Pancreas (tissue), 10 donors: ENCODE measurements at places on chromosomes 2 and 18.

DNA sequence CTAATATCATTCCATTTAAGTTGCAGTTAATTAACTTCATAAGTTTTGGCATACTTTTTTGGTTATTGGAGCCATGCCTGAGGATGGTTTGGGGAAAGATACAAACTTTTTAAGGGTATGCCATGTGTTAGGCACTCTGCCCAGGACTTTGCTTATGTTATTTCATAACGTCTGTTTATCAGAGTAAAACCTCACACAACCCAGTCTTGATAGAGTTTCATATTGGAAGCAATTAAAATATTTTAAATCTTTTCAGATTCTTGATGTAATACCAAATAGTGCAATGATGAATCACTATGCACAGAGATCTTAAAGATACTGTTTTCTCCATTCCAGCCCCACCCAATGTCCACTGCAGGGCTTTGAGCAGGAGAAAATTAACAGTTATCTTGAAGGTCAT lies 529.1 kb upstream of the HNMT start:
- DNase-seq = no peak

DNA sequence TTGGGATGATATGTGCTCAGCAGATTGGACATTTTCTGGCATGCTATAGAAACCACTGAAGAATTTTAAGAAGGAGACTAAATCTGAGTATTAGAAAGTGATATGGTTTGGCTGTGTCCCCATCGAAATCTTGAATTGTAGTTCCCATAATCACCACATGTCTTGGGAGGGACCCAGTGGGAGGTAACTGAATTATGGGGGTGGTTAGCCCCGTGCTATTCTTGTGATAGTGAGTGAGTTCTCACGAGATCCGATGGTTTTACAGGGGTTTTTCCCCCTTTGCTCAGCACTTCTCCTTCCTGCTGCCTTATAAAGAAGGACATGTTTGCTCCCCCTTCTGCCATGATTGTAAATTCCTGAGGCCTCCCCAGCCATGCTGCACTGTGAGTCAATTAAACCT lies 535.9 kb upstream of the VRK2 start:
- no peak for DNase-seq

DNA sequence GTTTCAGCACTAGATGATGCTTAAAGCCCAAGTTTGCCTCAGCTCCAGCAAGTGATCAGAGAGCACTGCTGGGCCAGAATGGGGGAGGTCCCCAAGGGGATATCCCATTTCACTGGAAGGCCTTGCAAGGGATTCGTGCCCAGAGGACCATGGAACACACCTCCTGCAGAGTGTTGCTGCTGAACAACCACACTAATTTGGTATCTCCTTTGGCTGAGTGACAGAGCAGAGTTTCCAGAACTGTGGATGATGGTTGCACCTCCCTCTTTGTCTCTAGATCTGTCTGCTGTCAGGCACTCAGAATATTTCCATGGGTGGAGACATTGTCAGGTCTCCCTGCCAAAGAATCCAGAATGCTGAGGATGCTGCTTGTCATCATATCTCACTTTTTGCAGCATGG lies 484.8 kb upstream of the NETO1 start:
- DNase-seq = no peak

- no peak for DNase-seq
Measured at GRCh38 chr2:26897807-26898479, 50.0 kb downstream of the DPYSL5 start.

DNA sequence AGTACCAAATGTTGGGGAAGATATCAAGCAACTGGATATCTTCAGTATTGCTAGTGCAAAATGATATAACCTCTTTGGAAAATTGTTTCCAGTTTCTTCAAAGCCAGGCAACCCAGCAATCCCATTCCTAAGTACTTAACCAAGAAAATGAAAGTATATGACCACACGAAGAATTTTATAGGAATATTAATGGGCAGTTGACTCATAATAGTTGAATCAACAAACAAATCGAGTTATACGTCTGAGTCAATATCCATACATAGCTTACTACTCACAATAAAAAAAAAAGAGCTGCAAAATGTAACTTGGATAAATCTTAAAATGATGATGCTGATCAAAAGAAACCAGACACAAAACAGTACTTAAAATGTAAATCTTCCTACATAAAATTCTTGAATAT lies 810.4 kb downstream of the METTL4 start:
- DNase-seq = no peak

DNA sequence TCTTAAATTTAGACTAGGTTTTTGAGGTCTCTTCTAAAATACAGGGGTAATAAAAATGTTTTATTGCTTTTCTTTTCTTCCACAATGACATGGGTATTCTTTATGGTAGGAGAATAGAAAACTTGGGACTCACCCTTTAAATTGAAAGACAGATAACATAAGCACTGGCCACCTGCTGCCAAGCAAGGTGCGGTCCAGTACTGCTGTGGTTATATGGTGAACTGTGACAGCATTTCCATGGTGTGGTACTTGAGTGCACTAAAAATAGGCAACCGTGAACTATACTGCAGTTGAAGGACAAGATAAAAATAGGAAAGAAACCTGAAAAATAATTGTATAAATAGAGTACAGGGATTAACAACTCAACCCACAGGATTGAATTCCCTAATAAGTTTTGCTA lies 54.4 kb upstream of the GRB14 start:
- no peak for DNase-seq

DNA sequence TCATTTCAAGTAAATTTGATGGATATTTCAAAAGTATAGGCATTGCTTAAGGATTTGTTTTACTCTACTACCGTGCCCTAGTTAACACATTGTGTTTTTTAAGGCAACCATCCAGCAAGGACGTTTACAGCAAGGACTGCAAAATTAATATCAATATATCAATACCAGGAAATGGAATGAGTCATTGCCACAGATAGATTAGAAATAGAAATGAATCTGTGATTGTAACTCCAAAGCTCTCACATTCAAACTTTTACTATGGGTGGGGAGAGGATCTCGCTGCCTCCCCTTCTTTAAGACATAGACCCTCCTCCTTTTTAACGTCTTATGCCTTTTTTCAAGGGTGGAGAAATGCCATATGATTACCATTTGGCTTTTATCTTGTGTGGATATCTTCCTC lies 3.8 kb downstream of the CD28 start:
- no peak for DNase-seq

GRCh38 chr18:32735781-32736180 lies 37.0 kb downstream of the KLHL14 start:
- no peak for DNase-seq

DNA sequence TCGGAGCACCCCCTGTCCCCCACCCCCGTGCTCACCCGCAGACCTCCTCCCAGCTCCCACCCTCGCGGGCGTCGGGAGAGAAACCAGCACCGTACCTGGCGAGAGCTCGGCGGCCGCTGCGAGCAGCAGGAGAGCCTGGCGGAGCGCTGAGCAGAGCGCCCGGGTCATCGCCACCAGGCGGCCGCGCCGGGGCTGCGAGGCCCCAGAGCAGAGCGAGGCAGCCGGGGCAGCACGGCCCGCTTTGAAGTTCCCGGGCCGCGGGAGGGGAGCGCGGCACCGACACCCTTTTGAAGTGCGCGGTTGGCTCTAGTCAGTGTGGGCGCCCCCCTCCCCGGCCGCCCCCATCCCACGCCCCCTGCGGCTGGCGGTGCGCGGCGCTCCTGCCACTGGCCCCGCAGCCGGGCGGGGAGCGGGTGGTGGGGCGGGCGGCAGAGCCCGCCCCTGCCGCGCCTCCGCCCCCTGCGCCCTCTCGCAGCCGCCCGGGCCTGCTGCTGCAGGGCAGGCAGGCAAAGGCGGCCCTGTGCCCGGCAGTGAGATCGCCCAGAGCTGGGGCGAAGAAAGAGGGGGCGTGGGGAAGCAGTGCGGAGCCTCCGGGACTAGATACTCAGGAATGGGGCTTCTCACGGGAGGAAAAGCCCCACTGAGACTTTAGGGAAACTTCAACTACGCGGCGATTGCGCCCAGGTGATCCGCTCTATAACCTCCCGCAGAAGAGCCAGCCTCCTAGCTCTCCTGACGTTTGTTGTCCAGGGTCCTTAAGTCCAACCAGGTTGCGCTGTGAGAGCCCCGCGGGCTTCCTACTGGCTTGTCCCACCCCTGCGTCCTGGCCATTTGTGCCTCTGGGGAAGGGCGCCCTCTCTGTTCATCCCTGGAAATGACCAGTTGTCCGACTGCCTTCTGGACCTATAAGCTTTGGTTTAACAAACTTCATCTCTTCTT lies at the start of gene ACVR1C:
Gene ACVR1C (minus strand): TSS at position 388 of the 939 bp plus-strand sequence. CDS start 220 bp downstream, at position 168.
- DNase-seq = peak; percentile 78

- DNase-seq = no peak
Measured at GRCh38 chr2:106108351-106108750, 85.8 kb downstream of the UXS1 start.

GRCh38 chr2:163200741-163201140 lies 362.2 kb upstream of the KCNH7 start:
- DNase-seq = no peak

DNA sequence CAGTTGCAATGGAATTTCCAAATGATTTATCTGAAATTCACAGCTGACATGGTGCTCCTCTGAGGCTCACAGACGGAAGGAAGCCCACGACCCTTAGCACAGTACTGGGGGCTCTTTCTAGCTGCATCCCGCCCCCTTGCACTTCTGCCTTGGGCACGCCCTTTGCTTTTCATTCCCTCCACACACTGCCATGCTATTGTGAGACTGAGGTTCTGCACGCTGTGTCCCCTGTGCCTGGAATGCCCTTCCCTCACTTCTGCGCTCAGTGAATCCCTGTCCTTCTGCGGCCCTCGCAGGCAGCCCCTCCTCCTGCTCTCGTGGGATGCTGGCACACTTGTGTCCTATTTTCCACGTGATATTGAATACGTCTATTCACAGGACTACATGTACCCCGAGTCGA lies 135.4 kb upstream of the TTC39C start:
- no peak for DNase-seq

DNA sequence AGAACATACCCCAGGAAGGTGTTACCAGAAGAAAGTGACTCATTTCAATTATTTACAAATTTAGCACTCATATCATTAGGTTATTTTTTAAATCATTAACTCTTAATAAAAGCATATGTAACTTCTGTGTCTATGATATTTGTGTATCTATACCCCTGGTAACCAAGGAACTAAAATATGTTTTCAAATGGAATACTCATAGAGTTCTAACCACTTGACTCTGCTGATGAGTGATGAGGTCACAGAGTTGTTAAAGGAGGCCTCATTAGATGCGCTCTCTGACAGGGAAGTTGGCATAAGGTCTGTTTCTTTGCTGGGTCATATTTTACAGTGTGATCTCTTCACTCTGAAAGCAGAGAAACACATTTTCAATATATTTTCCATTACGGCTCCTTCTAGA lies 73.4 kb downstream of the CCDC150 start:
- no peak for DNase-seq

DNA sequence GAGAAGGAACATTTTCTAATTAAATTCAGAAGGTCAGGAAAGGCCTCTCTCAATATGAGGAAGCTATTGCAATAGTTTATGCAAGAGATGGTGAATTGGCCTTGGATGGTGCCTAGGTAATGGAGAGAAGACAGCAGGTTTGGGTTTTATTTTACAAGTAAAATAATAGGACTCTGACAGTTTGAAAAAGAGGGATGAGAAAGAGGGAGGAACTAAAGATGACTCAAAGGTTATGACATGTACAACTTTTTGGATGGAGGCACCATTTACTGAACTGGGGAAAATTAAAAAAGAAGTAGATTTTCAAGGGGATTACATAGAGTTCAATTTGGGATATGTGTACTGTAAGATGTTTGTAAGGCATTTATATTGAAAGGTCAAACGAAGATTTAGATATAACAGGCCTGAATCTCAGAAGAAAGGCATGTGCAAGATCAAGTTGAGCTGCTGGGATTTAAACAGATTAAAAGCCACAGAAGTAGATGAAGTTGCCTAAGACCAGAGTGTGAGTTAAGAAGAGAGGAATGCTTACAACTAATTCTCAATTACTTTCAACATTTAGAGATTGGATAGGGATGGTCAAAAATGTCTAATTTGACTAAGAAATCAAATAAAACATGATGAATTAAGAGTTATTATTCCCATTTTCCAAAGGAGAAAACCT lies 12.3 kb upstream of the ASNSD1 start:
- no peak for DNase-seq

DNA sequence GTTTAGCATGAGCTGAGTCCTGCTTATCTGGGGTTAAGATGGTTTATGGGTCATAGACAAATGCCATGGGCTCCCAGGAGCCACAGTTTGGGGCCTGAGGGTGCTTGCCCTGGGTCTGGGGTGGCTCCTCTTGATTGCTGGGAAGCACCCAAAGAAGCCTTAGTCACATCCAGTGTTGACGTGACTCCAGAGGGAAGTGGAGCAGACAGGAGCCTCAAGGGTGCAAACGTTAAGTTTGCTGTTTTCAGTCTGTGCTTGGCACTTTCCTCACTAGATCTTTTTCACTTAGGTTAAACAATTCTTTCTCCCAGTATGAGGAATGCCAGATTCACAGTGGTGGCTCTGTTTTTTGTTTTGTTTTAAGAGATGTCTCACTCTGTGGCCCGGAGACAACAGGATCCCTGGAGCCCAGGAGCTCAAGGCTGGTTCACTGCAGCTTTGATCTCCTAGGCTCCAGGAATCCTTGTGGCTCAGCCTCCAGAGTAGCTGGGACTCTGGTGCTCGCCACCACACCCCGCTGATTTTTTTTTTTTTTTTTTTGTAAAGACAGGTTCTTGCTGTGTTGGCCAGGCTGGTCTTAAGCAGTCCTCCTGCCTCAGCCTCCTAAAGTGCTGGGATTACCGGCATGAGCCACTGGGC lies 251.3 kb downstream of the FAM210A start:
- DNase-seq = no peak

GRCh38 chr2:36704475-36705150 lies 8.1 kb downstream of the VIT start:
- no peak for DNase-seq

DNA sequence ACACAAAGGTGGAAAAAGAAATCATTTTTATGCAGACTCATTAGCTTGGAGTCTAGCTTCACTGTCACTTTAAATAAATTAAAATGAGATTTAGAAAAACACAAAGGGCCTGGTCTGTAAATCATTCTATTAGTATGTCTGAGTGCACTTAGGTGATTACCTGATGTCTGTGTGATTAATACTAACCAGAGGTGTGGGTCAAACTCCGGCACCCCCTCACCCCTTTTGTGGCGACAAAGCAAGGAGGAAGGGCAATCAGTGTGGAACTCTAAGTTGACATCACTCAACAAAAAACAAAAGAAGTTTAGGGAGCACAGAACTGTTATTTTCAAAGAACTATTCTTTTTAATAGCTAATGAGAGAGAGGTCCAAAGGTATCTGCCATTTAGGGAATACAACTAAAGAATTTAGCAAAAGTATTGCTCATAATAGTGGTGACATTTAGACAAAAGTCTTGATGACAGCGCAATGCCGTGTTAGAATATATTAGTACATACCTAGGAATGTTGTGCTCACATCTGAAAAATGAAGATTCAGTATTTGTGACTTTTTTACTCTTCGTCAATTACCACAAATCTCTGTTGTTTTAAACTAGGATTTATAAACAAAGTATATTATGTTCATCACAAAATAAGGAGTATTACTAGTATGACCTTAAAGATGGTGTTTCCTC lies 66.3 kb downstream of the ZEB2 start:
- no peak for DNase-seq

DNA sequence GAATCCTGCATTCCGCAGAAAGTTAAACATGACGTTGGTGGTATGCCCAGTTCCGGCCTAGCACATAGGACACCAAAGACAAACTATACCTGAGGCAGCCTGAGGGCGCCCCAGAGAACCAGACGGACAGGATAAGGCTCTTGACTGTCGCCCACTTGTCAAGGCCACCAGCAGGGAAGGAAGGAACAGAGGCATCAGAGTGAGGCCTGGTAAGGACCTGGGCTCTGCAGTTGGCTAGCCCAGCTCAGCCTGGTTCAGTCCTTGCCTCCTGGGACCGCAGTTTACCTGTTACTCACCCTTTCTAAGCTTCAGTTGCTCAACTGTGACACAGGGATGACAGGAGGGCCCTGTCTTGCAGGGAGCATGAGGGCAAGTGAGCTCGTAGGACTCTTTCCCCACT lies 82.1 kb downstream of the ACTR2 start:
- no peak for DNase-seq
